ENCODE measurements at places on chromosomes 13 and 19. TPM values are rescaled to one million over a fixed set of nuclear protein-coding genes. Genes with fewer than 3 reads are reported as not detected.

ZNF568 gene
- 0.99 TPM for total RNA-seq

AKAP8L gene
- 35.7 TPM for total RNA-seq

KIR2DL3 gene
- not detected for total RNA-seq

PTPRS gene
- total RNA-seq: 28.6 TPM

ZNF492 gene
- total RNA-seq: not detected

GPR183 gene
- not detected for total RNA-seq

LMTK3 gene
- 5.3 TPM for total RNA-seq

PSG11 gene
- not detected for total RNA-seq

SACS gene
- total RNA-seq: 14.3 TPM

TMEM59L gene
- 5.8 TPM for total RNA-seq

AMER2 gene
- not detected for total RNA-seq

SYT3 gene
- 0.74 TPM for total RNA-seq

CCDC169 gene
- total RNA-seq: 0.28 TPM

ZNF442 gene
- not detected for total RNA-seq

OXGR1 gene
- total RNA-seq: not detected

SIRT2 gene
- total RNA-seq: 35.8 TPM

KIR2DL1 gene
- total RNA-seq: not detected

ELAVL3 gene
- total RNA-seq: not detected

F10 gene
- total RNA-seq: not detected

RABAC1 gene
- total RNA-seq: 236 TPM

SLC7A10 gene
- total RNA-seq: 0.15 TPM

CADM4 gene
- 10.2 TPM for total RNA-seq

CERS1 gene
- 5.5 TPM for total RNA-seq

ZNF345 gene
- total RNA-seq: not detected

CLEC4M gene
- not detected for total RNA-seq

LRRC4B gene
- total RNA-seq: 0.97 TPM

YJEFN3 gene
- total RNA-seq: 2.2 TPM

CGB8 gene
- total RNA-seq: 1.9 TPM

RNF17 gene
- total RNA-seq: not detected

SOHLH2 gene
- total RNA-seq: not detected

LGI4 gene
- 0.13 TPM for total RNA-seq

TRPM4 gene
- 10.2 TPM for total RNA-seq

ZNF808 gene
- total RNA-seq: 0.37 TPM

CEACAM3 gene
- total RNA-seq: not detected

ZNF790 gene
- total RNA-seq: 0.23 TPM

FCER2 gene
- not detected for total RNA-seq

NLRP11 gene
- 0.07 TPM for total RNA-seq

PRR20E gene
- total RNA-seq: not detected

CXCL17 gene
- total RNA-seq: not detected

All from A549 treated with GW870086 at 1 μM for 4 hours (cell line).